ELR (cell line): ENCODE measurements at places on chromosomes 4 and X.

GRCh38 chrX:1717373-1717772 is 102.5 kb downstream of the ASMT start:
- DNase-seq = no peak

DNA sequence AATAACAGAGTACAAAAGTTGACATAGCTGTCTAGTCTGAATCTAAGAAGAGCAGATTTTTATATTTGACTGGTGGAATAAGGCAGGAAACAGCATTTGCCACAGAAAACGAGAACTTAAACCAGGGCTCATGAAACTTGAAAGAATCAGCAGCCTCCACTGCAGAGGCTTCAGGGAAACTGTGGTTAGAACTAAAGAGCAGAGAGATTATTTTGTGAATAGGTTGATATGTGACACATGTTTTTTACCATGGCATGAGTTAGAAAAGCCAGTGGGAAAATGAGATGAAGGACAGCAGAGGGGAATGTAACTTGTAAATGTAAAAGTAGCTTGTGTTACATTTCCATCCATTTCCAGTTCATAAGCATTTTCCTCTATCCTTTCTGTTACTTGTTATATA is 63.7 kb upstream of the CAMK2D start:
- DNase-seq = no peak

DNA sequence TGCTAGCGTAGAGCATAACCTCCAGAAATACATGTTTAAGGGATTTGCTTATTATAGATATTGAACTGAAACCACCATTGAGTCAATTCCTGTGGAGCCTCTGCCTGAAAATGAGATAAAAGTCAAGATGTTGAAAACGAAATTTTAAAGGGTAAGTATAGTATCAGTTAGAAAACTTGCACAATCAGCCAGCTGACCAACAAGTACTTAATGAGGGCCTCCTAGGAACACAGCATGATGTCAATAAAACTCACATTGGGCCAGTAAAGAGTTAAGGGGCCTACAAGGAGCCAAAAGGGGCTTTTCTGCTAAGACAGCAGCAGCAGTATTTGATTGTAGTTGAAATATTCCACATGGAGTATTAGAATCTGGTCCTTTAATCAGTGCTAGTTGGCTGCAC is 314.1 kb upstream of the PPARGC1A start:
- DNase-seq = no peak

GRCh38 chrX:100379388-100379986 is 30.6 kb downstream of the PCDH19 start:
- peak; percentile 17 for DNase-seq

GRCh38 chr4:138034871-138035270 is 207.3 kb downstream of the SLC7A11 start:
- DNase-seq = peak; percentile 90

GRCh38 chrX:133307637-133308498 is 89.7 kb upstream of the TFDP3 start:
- no peak for DNase-seq

- DNase-seq = peak; percentile 82
Observed at GRCh38 chr4:38856524-38857337, at the start of gene TLR6. Gene TLR6, minus strand, starts transcription at chr4:38856817. Its CDS starts 27,344 bp downstream, at chr4:38829473.

DNA sequence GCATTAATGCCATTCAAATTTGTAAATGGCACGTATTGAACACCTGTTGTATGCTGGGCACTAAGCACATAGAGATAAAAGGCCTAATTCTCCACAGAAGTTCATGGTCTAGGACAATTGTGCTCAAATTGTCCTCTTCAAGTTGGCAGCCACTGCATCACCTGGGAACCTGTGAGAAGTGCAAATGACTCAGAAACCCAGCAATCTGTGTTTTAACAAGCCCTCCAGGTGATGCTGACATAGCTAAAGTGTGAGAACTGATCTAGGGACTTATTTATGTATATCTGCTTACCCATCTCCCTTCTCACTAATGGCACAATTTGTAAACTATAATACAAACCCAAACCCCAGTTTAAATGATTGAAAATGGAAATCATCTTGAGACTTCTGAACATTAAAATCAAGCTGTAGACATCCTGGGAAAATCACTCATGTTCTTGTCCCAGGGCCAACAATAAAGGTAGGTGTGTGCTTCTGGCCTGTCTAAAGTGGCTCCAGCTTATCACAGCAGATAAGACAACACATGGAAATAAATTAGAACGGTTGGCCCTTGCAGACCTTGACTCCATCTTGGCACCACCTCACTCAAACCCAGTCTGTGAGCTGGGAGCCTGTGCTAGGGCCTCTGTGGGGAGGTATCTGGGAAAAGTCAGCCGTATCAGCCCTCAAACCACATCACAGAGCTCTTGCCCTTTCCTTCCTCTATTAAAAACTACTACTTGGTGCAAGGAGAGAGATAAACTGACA is 46.8 kb downstream of the UCHL1 start:
- no peak for DNase-seq

DNA sequence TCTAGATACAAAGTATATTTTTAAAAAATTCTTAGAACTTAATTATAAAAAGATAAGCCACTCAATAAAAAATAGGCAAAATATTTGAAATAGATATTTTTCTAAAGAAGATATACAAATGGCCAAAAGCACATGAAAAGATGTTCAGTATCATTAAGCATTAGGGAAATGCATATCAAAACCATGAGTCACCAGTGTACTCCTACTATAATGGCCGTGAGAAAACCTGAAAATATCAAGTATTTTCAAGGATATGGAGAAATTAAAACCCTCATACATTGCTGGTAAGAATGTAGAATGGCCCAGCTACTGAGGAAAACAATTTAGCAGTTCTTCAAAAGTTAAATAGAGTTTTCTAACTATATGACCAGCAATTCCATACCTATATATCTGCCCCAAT is 337.9 kb downstream of the CAMK2D start:
- peak; percentile 72 for DNase-seq

DNA sequence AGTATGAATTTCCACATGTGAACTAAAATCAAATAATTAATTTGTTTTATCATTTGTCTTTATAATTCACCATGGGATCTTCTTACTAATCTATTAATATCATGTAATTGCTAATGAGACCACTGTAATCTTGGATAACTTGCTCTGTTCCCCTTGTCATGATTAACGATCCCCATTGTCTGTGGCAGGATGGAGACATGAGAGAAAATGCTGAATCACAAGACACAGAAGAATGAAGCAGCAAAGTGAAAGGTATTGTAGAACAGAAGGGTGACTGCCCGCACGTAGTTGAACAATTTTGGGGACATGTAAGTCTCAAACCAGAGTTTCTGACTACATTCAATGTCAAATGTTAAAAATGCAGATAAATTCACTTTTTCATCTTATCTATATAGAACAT is 135.2 kb downstream of the EPHA5 start:
- DNase-seq = no peak

DNA sequence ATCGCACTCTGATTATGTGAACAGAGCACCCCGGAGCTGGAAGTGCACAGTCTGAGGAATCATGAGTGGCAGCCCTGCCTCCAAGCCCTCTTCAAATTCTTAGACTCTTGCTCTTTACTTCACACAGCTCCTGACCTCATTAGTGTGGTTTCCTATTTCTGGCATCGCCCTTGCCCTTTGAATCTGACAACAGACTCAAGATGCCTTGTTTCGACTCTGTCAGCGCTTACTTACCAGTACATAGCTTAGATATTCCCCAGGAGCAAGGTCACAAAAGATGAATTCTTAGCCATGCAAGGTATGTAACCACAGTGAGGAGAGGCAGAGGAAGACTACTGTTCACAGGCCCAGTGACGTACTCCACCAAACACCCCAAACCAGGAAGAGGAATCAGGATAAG is 167.2 kb downstream of the KDR start:
- no peak for DNase-seq

DNA sequence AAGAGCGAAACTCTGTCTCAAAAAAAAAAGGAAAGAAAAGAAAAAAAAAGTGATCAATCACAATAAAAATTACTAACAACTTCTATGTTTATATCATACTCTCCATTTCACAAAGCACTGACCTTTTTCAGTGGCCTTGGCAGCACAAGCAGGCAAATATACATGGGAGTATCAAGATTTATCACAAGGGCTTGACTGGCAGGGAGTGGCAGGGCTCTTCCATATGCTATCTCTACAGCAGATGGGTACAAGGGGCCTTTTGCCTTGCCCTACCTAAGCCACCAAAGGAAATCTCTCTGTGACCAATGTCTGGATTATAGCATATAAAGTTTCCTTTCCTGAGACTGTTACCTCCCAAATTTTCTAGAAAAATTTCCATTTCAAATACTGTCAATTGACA is 24.4 kb downstream of the TSPAN5 start:
- DNase-seq = no peak

DNA sequence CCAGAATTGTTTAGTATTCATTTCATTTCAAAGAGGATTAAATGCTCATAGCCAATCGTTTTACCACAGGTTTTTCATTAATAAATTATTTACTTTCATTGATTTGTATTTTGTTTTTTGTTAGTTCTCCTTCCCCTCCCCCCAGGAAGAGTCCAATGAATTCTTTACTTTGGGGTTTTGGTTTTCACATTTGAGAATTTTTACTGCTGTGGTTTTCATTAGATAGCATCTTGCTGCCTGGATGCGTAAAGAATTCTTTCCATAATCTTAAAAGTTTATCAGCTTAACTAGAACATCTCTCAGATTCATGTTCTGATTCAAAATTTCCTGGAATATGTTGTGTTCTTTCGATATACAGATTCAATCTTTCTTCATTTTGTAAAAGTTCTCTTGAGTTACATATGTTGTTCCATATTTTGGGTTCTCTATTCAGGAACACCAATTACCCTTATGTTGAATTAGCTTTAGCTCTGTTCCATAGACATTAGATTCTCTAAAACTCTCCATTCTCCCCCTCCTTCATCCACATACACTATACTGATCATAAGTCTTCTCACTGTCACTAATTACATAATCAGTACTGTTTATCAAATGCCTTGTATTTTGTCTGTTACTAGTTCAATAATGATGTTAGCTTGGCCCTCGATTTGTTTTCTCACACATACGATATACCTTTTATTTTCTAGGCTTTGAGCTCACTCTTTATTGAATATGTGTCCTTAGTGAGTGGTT is 184.4 kb downstream of the CAMK2D start:
- no peak for DNase-seq
